ENCODE measurements at places on chromosomes 3 and 15.

- DNase-seq: no peak
Observed at GRCh38 chr3:185070491-185071286, 82.2 kb downstream of the C3orf70 start.

- DNase-seq: no peak
Observed at GRCh38 chr15:82100111-82100929, 54.5 kb upstream of the MEX3B start.

GRCh38 chr15:37765786-37766185, 168.7 kb upstream of the TMCO5A start:
- DNase-seq: no peak

GRCh38 chr3:39189150-39189958, 3.0 kb downstream of the XIRP1 start:
- DNase-seq: no peak

- DNase-seq: no peak
Observed at GRCh38 chr3:43523454-43524053, 98.3 kb downstream of the ANO10 start.

DNA sequence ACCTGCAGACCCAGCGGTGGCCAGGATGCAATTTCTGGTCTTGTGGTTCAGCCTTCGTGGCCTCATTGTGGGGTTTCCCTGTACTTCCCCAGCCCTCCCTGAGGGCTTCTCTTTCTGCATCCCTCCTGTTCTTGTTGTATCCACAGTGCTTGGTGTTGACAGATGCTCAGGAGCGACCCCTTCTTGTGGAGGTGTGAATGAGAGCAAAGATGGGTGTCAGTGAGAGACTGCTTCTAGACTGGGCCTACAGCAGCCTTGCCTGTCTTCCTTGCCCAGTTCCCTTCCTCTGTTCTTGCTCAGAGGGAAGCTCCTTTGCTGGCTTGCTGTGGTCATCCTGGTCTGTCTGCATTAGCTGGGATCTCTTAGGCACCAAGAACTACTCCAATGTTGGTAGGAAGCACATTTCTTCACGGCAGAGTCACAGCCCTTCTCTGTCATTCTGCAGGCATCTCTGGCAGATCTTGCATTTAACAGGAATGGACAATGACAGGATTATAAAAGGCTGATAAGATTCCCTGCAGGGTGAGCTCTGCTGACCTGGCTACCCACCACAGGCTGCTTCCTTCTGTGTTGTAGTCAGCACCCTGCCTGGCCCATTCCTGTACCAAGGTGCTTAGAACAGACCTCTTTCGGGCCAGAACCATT, 317.8 kb upstream of the C2CD4B start:
- no peak for DNase-seq

GRCh38 chr3:44920081-44920480, 45.7 kb downstream of the TGM4 start:
- DNase-seq: no peak

GRCh38 chr3:67109651-67110204, 111.6 kb downstream of the KBTBD8 start:
- DNase-seq: no peak

- no peak for DNase-seq
Observed at GRCh38 chr3:113697500-113698090, 1.2 kb upstream of the USF3 start.

- DNase-seq: no peak
Observed at GRCh38 chr15:101371081-101371480, 76.0 kb upstream of the SNRPA1 start.

- no peak for DNase-seq
Observed at GRCh38 chr15:47415539-47415971, 301.8 kb upstream of the SEMA6D start.

DNA sequence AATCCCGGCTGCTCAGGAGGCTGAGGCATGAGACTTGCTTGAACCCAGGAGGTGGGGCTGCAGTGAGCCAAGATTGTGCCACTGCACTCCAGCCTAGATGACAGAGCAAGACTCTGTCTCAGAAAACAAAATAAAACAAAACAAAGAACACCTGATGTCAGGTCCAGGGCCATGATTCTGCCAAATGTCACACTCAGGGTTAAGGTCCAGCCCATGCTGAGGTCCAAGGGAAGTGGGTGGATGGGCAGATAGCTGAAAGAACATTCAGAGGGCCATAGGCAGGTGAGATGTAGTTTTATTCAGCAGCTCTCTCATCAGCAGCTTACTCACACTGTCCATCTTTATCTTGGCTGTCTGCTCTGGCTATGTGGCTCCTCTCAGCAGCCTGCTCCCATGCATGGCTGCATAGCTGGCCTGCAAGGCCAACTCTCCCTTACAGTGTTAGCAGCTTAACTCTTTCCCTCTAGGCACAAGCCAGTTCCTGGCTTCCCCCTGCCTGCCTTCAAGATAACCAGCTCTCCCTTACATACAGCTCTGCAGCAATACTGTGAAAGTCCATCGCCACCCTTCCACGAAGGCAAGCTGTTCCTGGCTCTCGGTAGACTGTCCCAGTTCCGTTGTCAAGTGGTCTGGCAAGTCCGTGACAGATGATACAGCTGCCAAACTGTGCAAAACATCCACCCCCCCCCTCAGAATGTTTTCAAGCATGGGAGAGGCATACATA, 62.4 kb upstream of the SIAH2 start:
- DNase-seq: no peak

- no peak for DNase-seq
Observed at GRCh38 chr3:190566043-190566933, 52.4 kb downstream of the IL1RAP start.

GRCh38 chr3:145357453-145357852, 803.5 kb downstream of the PLOD2 start:
- DNase-seq: no peak

DNA sequence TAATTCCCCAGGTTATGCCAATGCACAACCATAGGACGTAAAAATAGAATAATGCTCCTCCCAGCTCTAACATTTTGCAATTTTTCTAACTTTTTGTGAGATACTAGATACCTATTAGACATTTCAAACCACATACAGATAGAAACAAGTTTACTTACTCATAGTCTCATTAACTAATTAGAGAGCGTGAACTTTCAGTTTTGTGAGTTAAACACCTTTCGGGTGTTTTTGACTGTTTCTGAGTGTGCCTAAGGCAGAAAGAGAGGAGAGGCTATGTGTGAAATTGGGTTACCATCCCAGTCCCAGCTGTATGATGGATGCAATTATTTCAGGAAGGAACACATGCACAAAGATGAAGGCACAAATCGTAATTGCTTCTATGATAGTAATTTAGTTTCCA, 300.4 kb upstream of the POU1F1 start:
- no peak for DNase-seq

- no peak for DNase-seq
Observed at GRCh38 chr3:28286595-28286994, 45.2 kb downstream of the CMC1 start.

GRCh38 chr15:89766357-89767311, 9.5 kb upstream of the MESP2 start:
- DNase-seq: no peak

- no peak for DNase-seq
Observed at GRCh38 chr3:187484547-187485295, 116.5 kb downstream of the RTP4 start.

GRCh38 chr3:146085678-146086077, 75.3 kb downstream of the PLOD2 start:
- DNase-seq: no peak

- no peak for DNase-seq
Observed at GRCh38 chr3:37956723-37957538, 33.7 kb upstream of the VILL start.

DNA sequence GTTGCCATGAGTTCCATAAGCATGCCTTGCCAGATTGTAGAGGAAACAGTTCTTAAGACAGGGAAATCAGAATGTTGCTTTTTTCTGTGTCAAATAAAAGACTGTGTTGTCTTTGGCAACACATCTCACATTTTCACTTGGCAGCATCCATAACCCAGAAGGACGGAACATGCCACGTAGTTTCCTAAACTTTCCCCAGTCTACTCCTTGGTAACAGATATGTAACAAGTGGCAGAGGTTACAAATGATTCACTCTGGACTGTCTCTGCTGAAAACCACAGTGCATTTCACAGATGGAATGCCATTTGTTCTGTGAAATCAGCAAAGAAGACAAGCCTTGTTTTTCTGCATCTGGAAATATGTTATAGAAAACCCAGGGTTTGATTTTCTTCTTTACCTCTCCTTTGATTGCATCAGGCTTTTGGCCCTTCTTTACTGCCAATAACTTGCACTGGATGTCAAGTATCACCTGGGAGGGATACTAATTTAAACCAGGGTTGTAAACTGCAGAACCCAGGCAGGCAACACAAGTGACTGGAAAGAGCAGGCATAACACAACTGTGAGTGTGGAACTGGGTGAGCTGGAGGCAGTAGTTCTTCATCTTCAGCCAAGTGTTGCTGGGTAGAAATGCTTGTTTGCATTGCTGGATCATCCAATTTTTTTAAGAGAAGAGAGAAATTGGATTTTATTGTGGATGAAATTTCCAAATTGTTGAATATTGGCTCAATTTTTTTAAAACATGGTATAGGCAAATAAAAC, 124.4 kb upstream of the FOXB1 start:
- no peak for DNase-seq

GRCh38 chr15:39127151-39127790, 453.6 kb upstream of the THBS1 start:
- no peak for DNase-seq

- DNase-seq: no peak
Observed at GRCh38 chr15:31306426-31307269, 20.0 kb upstream of the KLF13 start.

- no peak for DNase-seq
Observed at GRCh38 chr15:68433551-68433950, 1.6 kb upstream of the ITGA11 start.

GRCh38 chr15:55257012-55257670, 32.5 kb downstream of the RAB27A start:
- DNase-seq: no peak

- no peak for DNase-seq
Observed at GRCh38 chr15:68412218-68412617, 19.7 kb downstream of the ITGA11 start.

DNA sequence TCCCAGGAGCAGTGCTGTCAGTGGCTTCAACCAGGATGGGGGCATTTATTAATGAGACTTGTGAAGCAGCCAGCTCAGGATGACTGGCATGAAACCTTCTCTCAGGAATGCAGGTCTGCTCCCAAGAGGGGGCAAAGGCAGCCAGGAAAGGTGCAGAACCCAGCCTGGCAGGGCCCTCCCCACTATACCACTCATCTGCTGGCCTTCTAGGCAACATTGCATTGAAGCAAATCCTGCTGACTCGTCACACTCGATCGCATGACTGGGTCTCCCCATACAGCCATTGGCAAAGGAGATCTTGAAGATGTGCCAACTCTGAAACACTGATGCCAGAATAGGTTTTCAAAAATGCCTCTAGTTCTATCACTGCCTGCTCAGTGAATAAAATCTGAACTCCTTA, 65.7 kb upstream of the CMTM7 start:
- DNase-seq: no peak

DNA sequence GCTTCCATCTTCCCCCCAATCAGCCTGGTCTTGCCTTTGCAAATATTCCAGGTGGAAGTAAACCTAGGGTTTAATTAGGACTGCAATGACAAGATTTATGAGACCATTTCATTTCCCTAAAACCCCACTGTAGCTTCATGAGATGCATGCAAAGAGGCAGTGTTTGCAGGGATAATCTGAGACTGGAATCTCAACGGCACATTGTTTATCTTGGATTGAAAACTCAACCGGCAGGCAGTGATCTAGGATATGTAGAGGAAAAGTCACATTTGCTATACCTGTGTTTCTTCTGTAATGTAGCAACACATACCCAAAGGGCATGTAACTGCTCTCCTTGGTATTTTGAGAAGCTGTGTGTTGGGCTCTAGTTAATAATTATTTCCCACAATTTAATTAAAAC, 18.7 kb upstream of the CLSTN2 start:
- DNase-seq: no peak

GRCh38 chr15:63892794-63893441, 59.2 kb upstream of the HERC1 start:
- DNase-seq: peak; percentile 56

DNA sequence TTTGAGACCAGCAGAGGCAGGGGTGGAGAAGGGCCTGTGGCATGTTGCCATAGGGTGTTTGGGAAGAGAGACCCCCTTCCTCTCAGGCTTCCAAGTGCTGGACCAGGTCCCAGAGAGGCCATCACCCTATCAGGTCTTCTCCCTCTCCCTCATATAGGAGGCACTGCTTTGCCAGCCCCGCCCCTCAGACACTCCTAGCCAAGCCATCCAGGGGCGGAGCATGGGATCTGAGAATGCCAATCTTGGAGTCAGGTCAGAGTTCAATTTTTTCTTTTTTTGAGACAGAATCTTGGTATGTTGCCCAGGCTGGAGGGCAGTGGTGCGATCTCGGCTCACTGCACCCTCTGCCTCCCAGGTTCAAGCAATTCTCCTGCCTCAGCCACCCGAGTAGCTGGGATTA, 32.7 kb downstream of the CRABP1 start:
- DNase-seq: no peak

DNA sequence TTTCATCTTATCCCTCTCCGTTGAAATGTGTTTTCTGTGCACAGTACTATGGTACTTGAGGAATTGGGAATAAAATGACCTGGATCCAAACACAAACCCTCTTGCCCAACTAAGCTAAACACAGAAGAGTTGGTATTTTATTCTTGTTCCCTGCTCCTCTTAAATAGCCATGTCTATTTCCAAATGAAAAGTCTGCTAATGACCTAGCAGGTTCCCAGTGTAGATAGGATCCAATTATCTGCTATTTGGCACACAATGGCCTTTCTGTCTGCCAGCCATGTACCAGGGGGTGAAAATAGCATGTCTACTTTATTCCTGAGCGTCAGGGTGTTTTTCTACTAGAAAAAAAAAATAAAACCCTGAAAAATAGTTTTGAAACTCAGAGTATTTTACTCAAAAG, 657.0 kb upstream of the NAALADL2 start:
- DNase-seq: no peak

- no peak for DNase-seq
Observed at GRCh38 chr3:46604127-46604526, 8.2 kb upstream of the FAM240A start.

DNA sequence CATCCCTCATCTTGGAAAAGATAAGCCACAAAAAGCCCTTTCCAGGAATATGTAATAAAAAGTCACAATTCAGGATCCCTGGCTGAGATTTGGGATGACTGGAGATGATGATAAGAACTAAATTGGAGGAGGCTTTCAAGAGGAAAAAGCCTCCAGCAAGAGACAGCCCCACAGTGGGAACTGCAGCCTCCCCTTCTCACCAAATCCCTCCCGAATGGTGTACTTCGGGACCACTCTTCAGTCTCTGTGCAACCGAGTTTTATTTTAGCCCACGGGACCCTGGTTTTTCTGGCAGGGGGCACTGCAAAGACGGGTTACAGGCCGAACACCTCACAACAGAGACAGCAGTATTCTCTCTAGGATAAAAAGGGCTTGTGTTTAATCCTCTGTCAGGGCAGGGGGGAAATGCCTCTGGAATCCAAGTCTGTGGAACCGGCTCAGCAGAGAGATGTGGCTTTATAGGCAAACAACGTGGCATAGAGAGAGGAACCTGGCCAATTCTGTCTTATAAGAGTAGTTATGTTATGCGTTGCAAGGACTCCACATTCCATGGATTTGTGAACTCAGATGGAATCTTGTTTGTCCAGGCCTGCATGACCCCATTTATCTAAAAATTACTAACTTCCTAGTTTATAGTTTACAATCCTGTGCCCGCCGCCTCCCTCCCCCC, 1.2 kb upstream of the LMCD1 start:
- DNase-seq: no peak

GRCh38 chr3:150385296-150386242, 22.5 kb upstream of the TSC22D2 start:
- no peak for DNase-seq

- DNase-seq: no peak
Observed at GRCh38 chr15:49120832-49121231, 34.6 kb downstream of the COPS2 start.

All from effector CD4-positive, alpha-beta T cell (primary cell).